NCI-H1092 (cell line): ENCODE measurements at places on chromosomes 5 and 9.

GRCh38 chr5:142685418-142686209 is at the start of gene FGF1:
Gene FGF1, minus strand, starts transcription at chr5:142686090. Its CDS starts 71,963 bp downstream, at chr5:142614127.
- no peak for DNase-seq

DNA sequence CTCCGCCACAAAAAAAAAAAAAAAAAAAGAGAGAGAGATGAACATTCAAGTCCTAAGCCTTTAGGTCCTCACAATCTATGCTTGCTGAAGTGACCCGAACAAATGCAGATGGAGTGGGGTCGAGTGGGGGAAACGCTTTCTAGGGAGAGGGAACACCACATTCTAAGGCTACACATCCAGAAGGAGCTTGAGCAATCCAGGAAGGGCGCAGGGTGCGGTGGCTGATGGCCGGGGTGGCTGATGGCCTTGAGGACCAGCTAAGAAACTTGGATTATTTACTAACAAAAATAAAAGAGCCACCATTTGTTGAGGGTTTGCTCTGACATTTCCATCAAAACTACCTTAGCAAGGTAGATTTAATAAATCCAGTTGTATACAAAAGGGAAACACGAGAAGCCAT is 764 bp upstream of the BNIP1 start:
- no peak for DNase-seq

DNA sequence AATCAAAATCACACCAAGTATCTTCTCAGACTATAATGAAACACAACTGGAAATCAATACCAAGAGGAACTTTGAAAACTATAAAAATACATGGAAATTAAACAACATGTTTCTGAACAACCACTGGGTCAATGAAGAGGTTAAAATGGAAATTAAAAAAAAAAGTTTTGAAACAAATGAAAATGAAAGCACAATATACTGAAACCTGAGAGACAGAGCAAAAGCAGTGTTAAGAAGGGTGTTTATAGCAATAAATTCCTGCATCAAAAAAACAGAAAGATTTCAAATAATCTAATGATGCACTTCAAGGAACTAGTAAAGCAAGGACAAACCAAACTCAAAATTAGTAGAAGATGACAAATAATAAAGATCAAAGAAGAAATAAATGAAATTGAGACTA is 92.0 kb downstream of the TMEM232 start:
- no peak for DNase-seq

DNA sequence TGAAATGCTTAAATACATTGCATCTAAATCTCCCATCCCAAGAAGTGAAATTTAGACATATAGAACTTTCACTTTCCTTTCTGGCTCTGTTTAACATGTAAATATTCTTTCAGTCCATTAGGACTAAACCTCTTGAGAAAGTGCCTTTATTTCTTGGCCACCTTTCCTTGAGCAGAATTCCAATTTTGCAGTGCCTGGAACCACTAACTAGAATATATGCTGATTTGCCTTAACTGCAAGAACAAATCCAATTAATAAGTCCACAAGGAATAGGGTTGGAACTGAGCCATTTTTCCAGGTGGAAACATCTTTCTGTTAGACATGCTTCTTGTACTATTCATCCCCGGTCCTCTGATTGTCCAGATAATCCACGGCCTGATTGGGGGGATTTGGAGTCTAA is 478.0 kb downstream of the ENC1 start:
- DNase-seq, result no peak

- no peak for DNase-seq
Observed at GRCh38 chr9:78668148-78668832, 371.4 kb downstream of the PSAT1 start.

- DNase-seq, result peak; percentile 77
Observed at GRCh38 chr9:95852059-95853032, 23.1 kb upstream of the ERCC6L2 start.

DNA sequence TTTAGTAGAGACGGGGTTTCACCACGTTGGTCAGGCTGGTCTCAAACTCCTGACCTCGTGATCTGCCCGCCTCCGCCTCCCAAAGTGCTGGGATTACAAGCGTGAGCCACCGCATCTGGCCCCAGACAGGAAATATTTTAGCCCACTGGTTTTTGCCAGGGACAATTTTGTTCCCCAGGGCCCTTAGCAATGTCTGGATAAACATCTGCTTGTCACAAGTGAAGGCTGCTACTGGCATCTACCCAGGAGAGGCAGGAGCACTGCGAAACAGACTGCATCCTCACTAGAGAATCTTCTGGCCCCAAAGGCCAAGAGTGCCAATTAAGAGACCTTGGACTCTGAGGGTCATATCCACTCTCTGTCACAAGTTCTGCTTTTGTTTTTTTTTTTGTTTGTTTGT is 2.4 kb upstream of the TPRN start:
- DNase-seq, result no peak

DNA sequence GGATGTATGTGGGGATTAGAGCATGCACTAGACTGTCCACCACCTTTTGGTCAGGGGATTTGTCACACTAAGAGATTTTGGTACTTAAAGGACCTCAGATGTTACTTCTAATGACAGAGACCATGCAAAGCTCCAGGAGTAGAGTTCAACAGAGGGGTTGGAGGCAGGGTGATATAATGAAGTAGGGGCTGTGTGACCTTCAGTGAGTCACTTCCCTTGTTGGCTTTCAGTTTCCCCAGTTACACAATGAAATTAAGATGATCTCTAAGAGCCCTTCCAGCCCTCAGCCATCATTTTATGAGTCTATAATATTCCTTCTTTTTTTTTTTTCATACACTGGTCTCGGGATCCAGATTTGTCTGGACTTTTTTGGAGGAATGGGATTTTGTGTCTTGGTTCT is 26.8 kb downstream of the GLRA1 start:
- no peak for DNase-seq

- no peak for DNase-seq
Observed at GRCh38 chr5:57466544-57466943, 16.1 kb downstream of the ACTBL2 start.

DNA sequence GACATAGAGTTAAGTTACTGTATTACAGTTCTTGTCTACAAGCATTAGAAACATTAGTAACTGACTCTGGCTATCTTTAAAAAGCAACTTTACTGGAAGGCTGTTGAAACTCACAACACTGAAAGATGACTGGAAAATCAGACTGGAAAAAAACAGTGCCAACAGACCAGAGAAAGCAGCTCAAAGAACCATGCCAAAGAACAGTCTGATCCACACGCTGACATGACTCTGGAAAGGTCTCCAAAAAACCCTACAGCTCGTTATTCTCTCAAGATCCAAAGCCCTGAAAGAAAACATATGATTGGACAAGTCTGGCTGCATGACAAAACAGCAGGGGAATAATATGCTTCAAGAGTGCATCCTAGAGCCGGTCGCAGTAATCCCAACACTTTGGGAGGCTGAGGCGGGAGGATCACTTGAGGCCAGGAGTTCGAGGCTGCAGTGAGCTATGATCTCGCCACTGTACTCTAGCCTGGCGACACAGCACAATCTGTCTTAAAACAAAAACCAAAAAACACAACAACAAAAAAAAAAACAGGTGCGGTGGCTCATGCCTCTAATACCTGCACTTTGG is 5.6 kb downstream of the GOLPH3 start:
- DNase-seq, result no peak

GRCh38 chr9:89079391-89079790 is 88.1 kb downstream of the S1PR3 start:
- no peak for DNase-seq

DNA sequence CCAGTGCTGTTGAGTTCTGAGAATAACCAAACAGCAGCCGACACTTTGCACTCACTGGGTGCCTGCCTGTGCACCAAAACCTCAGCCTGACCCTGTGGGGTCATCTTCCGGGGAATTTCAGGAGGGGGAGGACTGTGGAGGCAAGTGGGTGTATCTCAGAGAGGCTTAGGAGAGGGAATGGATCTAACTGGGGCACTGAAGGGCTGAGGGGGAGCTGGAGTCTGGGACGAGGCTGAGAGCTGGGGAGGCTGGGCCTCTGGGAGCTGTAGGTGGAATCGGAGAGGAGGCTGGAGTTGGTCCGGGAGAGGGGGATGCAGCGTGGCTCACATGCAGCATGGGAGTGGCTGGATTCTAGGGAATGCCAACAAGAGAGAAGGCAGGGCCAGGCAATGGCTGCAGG is 14.9 kb upstream of the ASS1 start:
- no peak for DNase-seq

GRCh38 chr9:21326526-21327139 is 8.6 kb downstream of the KLHL9 start:
- DNase-seq, result peak; percentile 48

DNA sequence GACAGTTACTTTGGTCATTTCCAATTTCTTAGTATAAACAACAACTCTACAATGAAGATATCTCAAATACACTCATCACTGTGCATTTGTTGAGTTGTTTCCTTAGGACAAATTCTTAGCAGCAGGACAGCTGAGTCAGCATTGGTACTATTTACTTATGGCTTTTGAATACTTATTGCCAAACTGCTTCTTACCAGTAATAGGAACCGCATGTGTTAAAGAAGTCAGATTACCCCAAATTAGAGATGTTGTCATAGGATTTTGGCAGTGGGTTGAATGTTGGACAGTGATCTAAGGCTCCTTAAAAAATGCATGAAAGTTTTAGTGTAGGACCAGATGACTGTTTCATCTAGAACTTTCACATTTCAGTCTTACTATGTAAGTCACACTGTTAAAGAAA is 280.1 kb upstream of the DMRT1 start:
- DNase-seq, result no peak

GRCh38 chr9:105357937-105358336 is 89.9 kb upstream of the FSD1L start:
- no peak for DNase-seq

DNA sequence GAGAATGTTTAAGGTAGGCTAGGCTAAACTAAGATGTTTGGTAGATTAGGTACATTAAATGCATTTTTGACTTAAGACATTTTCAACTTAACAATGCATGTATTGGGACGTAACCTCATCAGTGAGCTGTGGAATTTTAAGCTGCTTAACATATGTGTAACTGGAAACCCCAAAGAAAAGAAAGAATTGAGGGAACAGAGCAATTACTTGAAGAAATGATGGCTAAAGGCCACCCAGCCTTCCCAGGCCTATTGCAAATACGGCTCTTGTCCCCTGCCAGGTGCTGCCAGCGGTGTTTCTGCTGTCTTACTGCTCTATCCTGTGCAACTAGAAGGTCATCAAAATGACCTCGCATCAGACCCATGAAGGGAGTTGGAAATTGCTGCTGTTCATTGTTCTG is 52.0 kb downstream of the RICTOR start:
- no peak for DNase-seq

GRCh38 chr9:1919229-1919628 is 95.9 kb upstream of the SMARCA2 start:
- DNase-seq, result no peak

DNA sequence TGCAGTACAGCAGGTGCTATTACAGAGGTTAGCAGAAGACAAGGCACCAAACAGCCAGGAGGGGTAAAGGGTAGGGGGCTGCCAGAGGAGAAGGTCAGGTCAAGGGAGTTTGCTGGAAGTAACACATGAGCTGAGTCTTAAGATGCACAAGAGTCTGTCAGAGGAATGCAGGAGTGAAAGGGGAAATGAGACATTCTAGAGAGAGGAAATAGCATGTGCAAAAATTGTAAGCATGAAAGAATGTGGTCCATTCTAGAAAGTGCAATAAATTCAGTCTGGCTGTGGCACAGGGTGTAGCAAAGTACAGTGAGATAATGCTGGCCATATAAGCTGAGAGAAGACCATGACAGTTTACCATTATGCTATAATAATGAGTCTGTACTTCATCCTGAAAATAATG is 6.6 kb downstream of the GOLGA1 start:
- no peak for DNase-seq

GRCh38 chr5:170300361-170301013 is 2.9 kb upstream of the LCP2 start:
- no peak for DNase-seq

- no peak for DNase-seq
Observed at GRCh38 chr5:35765921-35766320, 90.8 kb upstream of the IL7R start.

DNA sequence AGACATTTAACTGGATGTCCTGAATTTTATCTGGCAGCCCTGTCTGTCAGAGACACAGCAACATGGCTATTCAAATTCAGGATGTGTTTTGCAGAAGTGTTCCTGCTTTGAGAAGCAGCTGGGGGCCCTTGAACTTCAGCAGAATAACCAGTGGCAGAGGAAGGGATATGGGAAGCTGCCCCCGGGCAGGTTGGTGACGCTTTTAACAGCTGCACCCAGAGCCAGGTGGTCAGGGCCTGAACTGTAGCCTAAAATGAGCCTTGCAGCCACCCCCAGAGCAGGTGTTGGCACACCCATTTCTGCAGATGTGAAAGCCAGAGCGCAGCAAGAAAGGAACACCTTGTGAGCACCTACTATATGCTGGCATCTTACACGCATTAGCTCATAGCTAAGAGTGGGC is 128.7 kb upstream of the BOD1 start:
- DNase-seq, result peak; percentile 23

- DNase-seq, result no peak
Observed at GRCh38 chr5:159453209-159453608, 122.9 kb upstream of the IL12B start.

- DNase-seq, result no peak
Observed at GRCh38 chr9:35905051-35905781, 786 bp upstream of the HRCT1 start.
